Activated CD4-positive, CD25-positive, alpha-beta regulatory T cell treated with anti-CD3 and anti-CD28 coated beads, Interleukin-2, amount 50 U/mL, for 16 hours (primary cell): ENCODE measurements at places on chromosomes 3 and 15.

GRCh38 chr15:44593042-44593736 is 56.2 kb downstream of the EIF3J start:
- no peak for DNase-seq

DNA sequence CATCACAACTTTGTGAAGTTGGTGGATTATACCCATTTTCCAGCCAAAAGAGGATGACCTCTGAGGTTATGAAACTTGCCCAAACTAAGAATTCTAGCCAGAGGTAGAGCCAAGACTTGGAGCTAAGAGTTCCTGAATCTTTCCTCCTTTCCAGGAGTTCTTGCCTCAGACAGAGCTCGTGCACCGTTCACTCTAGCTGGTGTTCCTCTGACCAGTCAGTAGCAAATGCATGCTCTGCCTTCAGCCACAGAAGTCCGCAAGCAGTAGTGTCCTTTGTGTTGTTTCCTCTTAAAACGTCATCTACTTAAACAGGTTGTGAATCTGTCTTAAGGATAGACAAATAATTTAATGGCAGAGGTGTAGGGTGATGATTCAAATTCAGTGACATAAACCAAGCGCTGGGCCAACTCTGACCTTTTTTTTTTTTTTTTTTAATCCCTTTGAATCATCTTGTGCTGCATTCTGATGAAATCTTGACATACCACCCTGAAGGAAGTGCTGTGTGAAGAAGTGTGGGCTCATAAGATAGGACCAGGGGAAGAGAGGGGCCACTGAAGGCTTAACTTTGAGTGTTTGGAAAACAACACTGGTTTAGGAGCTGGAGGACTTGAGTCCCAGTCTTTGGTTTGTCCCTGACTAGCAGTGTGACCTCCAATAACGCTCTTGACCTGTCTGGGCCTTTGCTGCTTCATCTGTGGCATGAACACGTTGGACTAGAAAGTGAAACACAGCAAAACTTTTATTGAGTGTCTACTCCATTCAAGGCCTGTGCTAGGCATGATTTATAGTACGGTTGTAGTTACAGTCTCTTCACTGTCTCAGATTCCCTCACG is 53.4 kb downstream of the ITPR1 start:
- DNase-seq, result no peak

DNA sequence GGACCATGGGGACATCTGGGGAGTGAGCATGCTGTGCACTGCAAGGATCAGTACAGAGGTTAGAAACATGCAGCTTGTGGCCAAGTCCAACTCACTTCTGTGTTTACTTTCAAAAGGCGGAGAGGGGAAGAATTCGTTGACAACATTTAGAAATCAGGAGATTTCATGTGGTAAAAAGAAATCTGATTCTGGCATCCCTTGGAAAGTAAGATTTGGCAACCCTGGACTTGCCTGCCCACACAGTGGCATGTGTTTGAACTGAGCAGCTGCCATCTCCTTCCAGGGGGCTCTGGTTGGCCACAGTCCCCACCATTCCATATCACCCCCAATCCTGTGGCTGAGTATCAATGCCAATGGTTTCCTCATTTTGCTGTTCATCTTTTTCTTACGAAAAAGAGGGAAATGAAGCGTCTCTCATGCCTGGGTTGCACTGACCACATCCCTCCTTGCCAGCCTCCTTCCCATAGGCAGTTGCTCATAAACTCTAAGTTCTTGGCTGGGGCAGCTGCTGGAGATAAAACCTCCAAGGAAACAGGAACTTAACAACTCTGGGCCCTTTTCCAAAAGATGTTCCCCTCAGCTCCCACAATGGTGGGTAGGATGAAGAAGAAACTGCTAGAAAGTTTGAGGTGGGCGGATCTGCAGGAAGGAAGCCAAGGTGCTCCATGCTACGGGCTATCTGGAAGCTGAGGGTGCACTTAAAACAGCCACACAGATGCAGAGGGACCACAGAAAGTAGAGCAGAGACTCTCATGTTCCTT is 29.2 kb downstream of the SLC6A11 start:
- no peak for DNase-seq

GRCh38 chr3:2334921-2335320 is 236.3 kb downstream of the CNTN4 start:
- no peak for DNase-seq

- DNase-seq, result no peak
Observed at GRCh38 chr3:59810606-59811005, 760.8 kb upstream of the CFAP20DC start.

DNA sequence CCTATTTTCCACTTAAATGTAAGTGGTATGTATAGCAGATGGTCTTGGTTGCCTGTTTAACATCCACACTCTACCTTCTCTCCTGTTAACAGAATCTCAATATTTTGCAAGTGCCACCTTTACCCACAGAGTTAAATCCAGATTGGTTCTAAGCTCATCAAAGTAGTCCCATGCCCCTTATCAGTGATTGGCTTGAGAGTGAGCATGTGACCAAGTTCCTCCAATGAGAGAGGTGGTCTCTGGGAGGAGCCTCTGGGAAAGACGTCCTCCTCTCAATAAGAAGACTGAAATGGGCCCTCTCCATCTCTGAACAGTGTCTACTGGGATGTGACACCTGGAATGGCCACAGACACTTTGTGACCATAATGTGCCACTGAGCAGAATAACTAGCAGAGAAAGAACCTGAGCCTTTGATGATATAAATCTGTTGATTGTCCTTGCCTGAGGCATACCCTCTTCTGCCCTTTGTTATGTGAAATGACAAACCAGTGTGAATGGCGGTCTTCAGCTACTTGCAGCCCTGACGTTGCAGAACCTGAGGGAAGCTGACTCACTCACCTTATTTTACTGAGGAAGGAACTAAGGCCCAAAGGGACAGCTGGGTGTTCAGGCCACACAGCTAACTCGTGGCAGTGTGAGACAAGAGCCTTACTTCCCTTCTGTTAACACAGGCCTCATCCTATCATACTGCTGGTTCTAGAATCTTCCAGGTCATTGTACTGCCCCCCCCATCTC is 42.4 kb upstream of the LARS2 start:
- DNase-seq, result no peak

DNA sequence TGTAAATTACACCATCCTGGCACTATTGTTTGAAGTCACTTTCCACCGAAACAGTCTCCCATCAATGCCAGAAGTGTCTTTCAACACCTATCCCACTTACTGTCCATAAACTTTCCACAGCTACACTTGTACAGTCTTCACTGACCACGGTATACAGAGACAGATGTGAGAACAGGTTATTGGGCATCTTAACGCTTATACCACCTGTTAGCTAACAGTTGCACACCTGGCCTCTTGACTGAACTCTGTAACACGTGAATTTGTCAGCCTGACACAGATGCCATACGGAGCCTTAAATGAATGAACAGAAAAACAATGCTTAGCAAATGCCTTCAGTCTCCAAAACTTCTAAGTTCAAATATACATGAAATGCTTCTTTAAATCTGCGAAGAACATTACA is 440.5 kb downstream of the SHQ1 start:
- DNase-seq, result no peak

- no peak for DNase-seq
Observed at GRCh38 chr3:38561746-38562466, 65.8 kb downstream of the EXOG start.

- no peak for DNase-seq
Observed at GRCh38 chr3:194277104-194277785, 73.9 kb downstream of the CPN2 start.

GRCh38 chr3:50323614-50324199 is 1.2 kb upstream of the HYAL2 start:
- DNase-seq, result no peak
